SK-MEL-5 (cell line): ENCODE measurements at places on chromosomes 7 and 10.

GRCh38 chr10:87799860-87800259, 18.2 kb downstream of the ATAD1 start:
- DNase-seq: no peak

- no peak for DNase-seq
Observed at GRCh38 chr10:76152186-76152585, 720.8 kb downstream of the LRMDA start.

DNA sequence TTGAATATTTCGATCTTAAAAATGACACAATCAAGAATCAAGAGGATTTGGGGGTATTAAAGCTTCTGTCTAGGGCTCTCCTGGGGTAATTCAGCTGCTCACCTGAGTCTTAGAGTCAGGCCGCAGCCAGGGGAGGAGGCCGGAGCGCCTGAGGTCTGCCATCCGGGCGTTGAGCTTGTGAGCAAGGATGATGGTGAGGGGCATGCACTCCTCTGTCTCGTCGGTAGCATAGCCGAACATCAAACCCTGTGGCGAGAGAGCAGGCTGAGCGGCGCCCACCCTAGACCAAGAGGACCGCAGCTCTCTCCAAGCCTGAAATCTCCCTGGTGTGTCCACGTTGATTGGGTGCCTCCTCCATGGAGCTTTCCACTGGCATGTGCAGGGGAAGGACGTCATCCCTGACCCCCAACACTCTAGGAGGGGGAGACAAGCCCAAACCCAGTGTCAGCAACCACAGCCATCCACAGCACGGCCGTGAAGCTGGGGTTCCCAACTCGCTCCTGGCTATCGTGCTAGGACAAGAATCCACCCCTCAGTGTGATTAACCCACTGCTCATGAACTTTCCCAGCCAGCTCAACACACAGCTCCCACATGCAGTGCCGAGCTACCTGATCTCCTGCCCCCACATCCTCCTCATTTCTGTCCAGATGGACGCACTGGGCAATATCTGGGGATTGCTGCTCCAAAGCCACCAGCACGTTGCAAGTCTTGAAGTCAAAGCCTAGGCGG, 9.2 kb downstream of the MAT1A start:
- no peak for DNase-seq

- peak; percentile 22 for DNase-seq
Observed at GRCh38 chr7:46390042-46390441, 469.0 kb upstream of the IGFBP3 start.

GRCh38 chr10:98577168-98577567, 130.4 kb upstream of the HPS1 start:
- DNase-seq: no peak

- DNase-seq: no peak
Observed at GRCh38 chr7:16438988-16439387, 17.6 kb upstream of the CRPPA start.

DNA sequence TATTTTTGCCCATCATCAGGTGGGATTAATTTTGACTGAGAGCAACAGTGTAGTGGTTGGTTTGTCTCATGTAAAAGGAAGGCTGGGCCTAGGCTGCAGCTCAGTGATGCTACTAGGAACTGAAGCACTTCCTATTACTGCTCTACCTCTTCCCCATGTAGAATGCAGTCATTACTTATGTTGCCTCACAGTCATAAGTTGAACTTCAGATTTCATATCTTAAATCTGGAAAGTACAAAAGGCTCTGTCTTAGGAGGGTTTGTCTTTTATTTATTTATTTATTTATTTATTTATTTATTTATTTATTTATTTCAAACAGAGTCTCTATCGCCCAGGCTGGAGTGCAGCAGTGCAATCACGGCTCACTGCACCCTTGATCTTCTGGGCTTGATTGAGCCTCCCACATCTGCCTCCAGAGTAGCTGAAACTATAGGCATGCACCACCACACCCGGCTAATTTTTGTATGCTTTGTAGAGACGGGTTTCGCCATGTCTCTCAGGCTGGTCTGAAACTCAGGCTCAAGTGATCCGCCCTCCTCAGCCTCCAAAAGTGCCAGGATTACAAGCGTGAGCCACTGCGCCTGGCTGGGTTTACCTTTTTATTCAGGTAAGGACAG, 721.7 kb upstream of the GALNT17 start:
- DNase-seq: no peak

DNA sequence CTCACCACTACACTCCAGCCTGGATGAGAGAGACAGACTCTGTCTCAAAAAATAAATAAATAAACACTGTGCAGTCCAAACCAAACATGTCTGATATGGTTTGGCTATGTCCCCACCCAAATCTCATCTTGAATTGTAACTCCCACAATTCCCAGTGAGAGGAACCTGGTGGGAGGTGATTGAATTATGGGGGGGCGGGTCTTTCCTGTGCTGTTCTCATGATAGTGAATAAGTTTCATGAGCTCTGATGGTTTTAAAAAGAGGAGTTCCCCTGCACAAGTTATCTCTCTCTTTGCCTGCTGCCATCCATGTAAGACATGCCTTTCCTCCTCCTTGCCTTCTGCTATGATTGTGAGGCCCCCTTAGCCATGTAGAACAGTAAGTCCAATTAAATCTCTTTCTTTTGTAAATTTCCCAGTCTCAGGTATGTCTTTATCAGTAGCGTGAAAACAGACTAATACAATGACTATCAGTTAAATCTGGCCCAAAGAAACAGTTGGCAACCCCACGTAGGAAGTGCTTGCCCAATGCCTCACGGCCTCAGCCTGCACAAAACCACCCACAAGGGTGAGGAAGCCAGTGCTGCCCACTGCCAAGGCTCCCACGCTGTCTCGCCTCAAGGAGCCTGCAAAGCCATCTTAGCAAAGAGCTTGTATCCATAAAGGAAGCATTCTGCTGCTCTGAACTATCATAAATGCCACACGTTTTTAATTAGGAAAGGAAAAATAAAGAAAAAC, 64.7 kb downstream of the PIK3AP1 start:
- no peak for DNase-seq

DNA sequence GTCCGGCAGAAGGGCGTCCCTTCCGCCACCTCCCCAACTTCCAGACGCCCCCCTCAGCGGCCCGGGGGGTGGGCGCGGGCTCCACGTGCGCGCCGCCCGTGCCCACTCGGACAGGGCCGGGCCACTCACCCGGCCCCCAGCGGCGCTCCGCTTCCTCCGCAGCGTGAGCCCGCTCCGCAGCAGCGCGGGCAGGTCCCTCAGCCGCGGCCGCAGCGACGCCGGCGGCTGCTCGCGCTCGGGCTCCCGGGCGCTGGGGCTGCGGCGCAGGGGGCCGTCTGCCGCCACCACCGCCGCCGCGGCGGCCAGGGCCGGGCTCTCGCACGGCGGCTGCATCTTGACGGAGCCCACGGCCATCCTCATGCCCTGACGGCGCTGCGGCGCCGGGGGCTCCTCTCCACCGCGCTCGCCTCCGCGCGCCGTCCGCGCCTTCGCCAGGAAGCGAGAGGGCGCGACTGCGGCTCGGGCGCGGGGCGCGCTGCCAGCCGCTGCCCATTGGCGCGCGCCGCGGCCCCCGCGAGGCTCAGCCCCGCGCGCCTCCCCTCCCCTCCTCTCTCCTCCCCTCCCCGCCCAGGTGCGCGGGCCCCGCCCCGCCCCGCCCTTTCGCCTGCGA, at the start of gene RAPGEF5:
Gene RAPGEF5 (minus strand): TSS at position 454 of the 610 bp plus-strand sequence. CDS start 94 bp downstream, at position 360.
- DNase-seq: no peak

GRCh38 chr10:110681023-110681681, 37.0 kb downstream of the RBM20 start:
- DNase-seq: peak; percentile 57

- DNase-seq: no peak
Observed at GRCh38 chr7:72080341-72080766, 331.8 kb downstream of the CALN1 start.

DNA sequence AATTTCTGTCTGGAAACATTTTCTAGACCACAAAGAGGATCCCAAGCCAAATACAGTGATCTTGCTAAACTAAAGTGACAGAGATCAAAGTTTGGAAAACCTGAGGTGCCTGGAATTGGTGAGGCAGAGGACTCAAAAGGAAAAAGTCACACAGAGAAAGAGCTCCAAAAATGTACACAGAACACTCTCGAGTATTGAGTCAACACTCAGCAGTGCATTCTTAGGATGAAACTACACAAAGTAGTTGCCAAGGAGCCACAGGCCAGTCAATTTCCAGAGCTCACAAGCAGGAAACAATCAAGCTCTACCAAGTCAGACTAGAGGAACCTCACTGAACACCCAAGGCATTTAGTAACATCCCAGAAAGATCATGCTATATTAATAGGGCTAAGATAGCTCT, 61.3 kb downstream of the MICU1 start:
- no peak for DNase-seq

GRCh38 chr10:14162629-14163344, 167.9 kb downstream of the FRMD4A start:
- no peak for DNase-seq

- DNase-seq: no peak
Observed at GRCh38 chr7:86995814-86996213, 63.6 kb downstream of the ELAPOR2 start.

DNA sequence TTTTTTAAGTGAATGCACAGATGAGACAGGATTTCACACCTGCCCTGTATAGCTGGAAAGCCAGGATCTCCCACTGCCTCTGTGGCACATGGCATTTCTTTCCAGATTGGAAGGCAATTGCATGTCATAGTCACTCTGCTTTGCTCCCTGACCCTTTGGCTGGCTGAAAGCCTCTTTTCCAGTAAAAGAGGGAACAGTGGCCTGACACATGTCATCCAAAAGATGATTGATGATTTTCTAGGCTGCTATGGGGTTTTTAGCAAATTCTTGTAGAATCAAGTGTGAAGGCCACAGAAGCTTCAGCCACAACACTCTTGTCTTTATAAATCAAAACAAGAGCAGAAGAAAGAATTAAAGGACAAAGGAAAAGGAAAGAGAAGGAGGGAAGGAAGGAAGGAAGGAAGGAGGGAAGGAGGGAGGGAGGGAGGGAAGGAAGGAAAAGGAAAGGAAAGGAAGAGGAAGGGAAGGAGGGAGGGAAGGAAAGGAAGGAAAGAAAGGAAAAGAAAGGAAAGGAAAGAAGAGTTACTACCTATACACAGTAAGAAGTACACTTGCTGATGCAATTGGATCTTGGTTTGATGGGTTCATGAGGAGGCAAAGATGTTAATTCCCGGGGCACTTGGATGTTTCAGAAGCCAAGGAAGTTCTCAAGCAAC, 158.9 kb upstream of the FRMD4A start:
- DNase-seq: no peak

DNA sequence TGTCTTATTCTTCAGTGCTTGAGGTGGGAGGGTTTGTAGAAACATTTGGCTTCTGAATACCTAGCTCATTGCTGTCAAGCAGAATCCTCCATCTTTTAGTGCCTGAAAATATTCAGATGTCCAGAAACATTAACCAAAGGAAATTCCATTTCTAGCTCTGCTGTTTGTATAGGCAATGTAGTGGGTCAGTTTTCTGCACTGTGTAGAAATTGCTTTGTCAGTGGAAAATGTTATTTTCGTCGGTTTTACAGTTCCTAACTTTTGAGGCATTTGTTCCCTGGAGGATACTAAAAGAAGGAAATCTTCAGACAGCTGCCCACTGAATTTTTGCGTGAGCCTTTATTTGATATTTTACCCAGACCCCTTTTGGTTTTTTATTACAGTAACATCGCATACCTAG, 143.4 kb downstream of the TPST1 start:
- DNase-seq: no peak

- peak; percentile 52 for DNase-seq
Observed at GRCh38 chr10:70903262-70903921, 15.0 kb upstream of the PCBD1 start.

GRCh38 chr7:38548605-38549004, 82.6 kb downstream of the AMPH start:
- DNase-seq: no peak

- DNase-seq: no peak
Observed at GRCh38 chr10:10294881-10295529, 722.7 kb upstream of the CELF2 start.

DNA sequence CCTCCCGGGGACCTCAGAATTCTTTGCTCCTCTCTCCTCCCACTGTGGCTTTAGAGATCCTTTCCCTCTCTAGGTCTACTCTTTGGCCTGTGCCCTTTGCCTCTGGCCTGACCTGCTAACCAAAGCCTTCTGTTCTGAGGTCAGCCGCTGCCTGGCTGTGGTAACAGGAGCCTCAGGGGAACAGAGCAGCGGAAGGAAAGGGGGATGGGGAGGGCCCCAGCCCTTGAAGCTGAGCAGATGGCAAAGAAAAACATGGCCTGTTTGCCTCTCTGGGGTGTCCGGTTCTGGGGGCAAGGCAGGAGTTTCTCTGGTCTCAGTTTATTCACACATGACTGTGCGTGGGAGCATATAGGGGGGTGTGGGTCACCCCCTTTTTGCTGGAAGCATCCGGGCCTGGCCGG, 28.2 kb downstream of the COL26A1 start:
- peak; percentile 79 for DNase-seq

DNA sequence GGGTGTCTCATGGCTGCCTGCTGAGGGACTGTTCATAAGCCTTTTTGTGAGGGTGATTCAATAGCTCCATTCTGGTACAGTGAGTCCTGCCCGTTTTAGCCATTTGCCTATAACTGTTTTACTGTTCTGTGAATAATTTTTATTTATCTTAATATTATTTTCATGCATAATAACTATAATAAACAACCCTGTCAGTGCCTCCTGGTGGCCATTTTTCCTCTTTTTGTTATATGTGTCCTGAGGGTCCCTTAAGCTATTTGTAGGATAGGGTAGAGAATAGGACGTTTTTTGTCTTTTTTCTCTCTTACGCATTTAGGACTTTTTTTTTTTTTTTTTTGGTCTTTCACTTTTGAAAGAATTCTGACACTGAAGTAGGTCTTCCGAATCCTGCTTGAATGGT, 2.9 kb downstream of the C1QL3 start:
- DNase-seq: peak; percentile 16

- no peak for DNase-seq
Observed at GRCh38 chr10:69426376-69426727, 9.6 kb upstream of the TACR2 start.

- DNase-seq: no peak
Observed at GRCh38 chr10:109624939-109625338, 298.4 kb downstream of the XPNPEP1 start.
